ENCODE measurements at places on chromosomes 2 and 18.

- no peak for DNase-seq
These were observed 177.1 kb upstream of the HAAO start for GRCh38 chr2:42969231-42970150.

DNA sequence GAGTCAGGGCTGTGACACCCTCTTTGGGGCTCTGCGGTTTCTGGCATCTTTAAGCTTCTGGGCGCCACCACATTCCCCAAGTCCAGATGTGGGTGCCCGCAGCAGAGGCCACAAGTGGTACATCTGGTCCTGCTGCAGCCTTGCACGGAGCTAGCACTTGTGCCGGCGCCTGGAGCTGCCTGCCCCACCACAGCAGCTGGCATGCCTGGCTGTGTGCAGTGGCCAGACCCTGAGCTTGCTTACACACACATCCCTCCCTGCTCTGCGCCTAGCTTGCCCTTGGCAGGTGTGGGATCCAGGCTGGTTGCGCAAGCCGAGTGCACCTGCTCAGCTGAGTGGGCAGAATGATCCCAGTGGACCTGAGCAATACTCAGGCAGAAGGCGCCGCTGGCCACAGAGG is 27.3 kb downstream of the SLC4A10 start:
- peak; percentile 67 for DNase-seq

DNA sequence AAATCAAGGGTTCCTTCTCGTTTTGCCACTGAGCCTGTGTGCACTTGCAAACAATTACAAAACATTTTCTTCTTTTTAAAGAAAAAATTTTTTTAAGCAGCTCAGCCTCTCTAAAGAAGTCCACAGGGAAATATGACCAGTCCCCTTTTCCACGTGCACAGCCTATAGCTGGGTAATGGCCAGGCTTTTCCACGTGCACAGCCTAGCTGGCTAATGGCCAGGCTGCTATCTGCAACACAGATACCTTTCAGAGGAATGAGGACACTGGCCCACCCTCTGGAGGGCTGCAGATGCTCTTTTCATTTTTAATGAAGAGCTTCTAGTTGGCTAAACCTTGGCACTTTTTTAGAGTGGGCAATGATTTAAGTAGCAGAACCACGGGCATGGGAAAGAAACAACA is 46.3 kb downstream of the ASB18 start:
- DNase-seq, result no peak

GRCh38 chr18:43846299-43846698 is 569.0 kb upstream of the SYT4 start:
- no peak for DNase-seq

DNA sequence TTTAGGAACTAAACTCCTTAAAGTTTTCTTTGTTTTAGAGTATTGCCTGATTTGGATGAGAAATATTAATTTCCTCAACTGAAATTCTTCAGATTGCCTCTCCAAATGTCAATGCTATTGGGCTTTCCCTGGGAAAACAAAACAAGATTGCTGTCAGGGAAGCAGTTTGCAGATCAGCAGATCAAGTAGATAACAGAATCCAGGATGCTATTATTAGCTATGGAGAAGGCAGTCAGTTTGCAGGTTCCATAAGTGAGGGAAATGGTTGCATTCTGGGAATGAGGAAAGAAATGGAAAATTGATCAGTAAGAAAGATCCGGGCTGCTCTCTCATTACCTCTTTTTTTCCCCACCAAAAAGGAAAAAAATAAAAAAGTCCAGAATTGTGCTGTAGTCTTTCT is 11.0 kb downstream of the LINC00305 start:
- DNase-seq, result no peak

DNA sequence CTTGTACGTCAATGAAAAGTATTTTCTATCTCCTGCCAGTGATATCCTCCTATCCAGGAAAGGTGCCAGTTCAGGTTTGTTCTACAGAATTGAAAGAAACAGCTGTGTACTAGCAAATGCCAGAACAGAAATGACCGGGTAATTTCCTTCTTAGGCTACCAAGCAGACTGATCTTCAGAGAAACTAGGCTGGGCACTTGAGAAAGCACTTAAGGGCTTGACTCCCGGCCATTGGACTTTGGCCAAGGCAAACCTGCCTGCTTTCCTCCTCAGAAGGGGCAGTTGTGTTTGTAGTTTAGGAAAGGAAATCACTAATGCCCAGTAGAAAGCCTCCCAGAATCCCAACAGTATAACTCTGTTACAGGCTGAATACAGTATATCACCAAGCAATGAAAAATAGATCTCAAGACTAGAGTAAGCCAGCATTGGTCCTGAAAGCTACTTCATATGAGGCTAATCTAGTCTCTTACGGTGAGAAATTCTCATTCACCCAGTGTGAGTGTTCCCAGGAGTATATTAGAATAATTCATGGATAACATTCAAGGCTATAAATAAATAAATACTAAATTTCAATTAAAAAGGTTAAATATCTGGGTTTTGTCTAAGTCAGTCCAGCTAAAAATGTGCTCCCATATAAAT is 43.0 kb upstream of the COL5A2 start:
- DNase-seq, result no peak

DNA sequence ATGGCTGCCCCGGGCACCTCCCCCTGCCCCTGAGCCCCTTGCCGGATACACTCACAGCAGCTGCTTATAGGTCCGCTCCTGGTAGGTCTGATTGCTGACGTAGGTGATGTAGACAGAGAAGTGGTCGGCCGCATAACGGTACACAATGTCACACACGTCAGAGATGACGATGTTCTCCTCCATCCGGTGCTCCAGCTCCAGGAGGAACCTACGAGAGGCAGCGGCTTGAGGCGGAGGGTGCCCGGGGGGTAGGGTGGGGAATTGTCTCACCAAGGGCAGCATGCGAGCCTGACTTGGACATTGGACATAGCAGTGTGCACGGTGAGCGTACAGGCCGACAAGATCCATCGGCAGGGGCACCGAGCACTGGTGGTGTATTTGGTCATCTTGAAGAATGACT is 22.8 kb downstream of the SNORC start:
- DNase-seq, result peak; percentile 63

DNA sequence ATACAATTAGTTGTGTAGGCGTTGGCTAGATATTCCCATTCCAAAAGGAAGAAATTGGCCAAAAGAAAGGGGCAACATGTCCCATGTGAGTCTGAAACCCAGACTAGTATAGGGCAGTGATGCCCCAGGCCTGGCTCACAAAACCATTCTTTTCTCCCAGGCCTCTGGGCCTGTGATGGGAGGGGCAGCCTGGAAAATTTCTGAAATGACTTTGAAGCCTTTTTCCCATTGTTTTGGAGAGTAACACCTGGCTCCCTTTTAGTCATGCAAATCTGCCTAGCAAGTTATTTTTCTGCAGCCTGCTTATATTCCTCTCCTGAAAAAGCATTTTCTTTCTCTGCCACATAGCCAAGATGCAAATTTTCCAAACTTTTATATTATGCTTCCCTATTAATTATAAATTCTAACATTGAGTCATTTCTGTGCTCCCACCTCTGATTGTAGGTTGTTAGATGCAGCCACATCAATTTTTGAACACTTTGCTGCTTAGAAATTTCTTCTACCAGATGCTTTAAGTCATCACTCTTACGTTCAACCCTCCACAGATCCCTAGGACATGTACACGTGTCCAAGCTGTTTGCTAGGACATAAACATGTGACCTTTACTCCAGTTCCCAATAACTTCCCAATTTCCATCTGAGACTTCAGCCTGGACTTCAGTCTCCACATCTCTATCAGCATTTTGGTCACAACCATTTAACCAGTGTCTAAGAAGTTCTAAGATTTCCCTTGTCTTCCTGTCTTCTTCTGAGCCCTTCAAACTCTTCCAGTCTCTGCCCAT is 76.1 kb upstream of the MC4R start:
- no peak for DNase-seq

GRCh38 chr18:58662118-58662517 is 9.1 kb upstream of the MALT1 start:
- no peak for DNase-seq

- DNase-seq, result no peak
These were observed 93.6 kb downstream of the XRCC5 start for GRCh38 chr2:216202626-216203250.

- no peak for DNase-seq
These were observed 94.6 kb downstream of the MC4R start for GRCh38 chr18:60277855-60278480.

GRCh38 chr2:64655018-64655664 is 1.4 kb upstream of the SERTAD2 start:
- no peak for DNase-seq

GRCh38 chr2:196234672-196235071 is 63.3 kb upstream of the STK17B start:
- DNase-seq, result no peak

GRCh38 chr18:7198326-7198725 is 32.6 kb upstream of the LRRC30 start:
- no peak for DNase-seq

GRCh38 chr2:143026411-143027054 is 102.7 kb upstream of the ARHGAP15 start:
- DNase-seq, result no peak

- no peak for DNase-seq
These were observed 86.5 kb downstream of the LIPG start for GRCh38 chr18:49648326-49648725.

- DNase-seq, result no peak
These were observed 324.0 kb upstream of the UBE2E3 start for GRCh38 chr2:180656455-180656847.

DNA sequence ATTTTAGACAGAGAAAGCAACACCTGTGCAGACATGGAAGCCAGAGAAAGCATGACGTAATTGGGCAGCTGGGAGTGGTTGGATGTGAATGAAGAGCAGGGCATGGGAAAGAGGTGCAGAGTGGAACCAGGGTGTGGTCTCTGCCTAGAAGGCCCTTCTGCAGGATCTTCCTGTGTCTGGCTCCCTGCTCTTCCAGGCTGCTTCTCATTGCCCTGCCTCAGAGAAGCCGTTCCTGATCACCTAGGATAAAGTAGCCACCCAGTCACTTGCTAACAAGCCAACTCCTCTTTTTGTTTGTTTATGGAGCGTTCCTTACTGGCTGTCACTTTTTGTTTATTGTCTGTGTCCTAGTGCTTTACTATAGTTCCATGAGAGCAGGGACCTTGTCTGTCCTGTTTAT is 28.5 kb downstream of the GALNT1 start:
- DNase-seq, result no peak
